ENCODE measurements at places on chromosomes 2 and 18.

DNA sequence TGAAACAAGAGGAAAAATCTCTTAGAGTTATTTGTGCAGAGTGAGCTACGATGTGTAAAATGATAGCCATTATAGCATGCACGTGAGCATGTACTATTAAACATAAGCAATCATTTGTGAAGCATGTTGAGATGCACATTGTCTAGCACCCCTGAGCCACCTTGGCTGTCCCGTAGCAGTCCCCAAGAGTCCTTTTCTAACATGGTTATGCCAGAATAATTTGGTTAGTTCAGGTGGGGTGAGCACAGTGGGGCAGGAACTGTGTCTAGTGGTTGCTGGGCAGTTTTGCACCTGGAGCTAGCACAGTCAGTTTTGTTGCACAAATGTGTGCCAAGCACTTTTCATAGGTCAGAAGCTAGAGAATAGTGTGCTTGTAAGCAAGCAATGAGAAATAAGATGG, 809.8 kb downstream of the RNF144A start:
- no peak for DNase-seq

- DNase-seq = no peak
Observed at GRCh38 chr2:11145350-11145749, 9.9 kb upstream of the SLC66A3 start.

- no peak for DNase-seq
Observed at GRCh38 chr2:241422350-241422749, 66.3 kb downstream of the FARP2 start.

DNA sequence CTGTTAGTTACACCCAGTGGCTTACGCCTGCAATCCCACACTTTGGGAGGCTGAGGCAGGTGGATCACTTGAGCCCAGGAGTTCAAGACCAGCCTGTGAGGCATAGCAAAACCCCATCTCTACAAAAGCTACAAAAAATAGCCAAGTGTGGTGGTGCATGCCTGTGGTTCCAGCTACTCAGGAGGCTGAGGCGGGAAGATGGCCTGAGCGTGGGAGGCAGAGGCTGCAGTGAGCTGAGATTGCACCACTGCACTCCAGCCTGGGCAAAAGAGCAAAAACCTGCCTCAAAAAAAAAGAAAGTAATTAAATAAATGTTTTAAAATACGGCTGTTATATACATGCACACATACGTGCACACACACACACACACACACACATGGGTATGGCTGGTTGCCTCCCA, 194.8 kb downstream of the HDAC4 start:
- no peak for DNase-seq

GRCh38 chr2:222289278-222290160, 9.3 kb downstream of the PAX3 start:
- no peak for DNase-seq

Data from stimulated activated CD8-positive, alpha-beta memory T cell treated with anti-CD3 and anti-CD28 coated beads, Interleukin-4, amount 100 ng/mL, for 1 hour (primary cell).